Stimulated activated CD8-positive, alpha-beta memory T cell treated with anti-CD3 and anti-CD28 coated beads, Interleukin-12 subunit alpha, Interleukin-12 subunit beta, amount 100 ng/mL, for 4 hours (primary cell): ENCODE measurements at places on chromosomes 7 and 10.

DNA sequence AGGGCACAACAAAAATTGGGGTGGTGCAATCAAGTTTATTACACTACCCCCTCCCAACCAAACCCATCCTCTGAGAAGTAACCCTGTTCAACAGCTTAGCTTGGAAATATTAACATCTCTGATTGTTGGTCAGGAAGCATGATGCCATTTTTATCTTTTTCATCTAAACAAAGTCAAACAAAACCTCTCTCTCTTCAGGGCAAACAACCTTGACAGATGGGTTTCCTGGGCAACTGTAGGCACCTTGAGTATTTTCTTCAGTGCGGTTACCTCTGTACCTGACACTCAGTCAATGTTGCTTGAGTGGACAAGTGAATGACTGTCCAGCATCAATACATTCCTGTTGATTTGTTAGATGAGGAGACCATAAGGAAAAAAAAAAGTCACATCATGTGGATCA, 183.6 kb downstream of the NRP1 start:
- no peak for DNase-seq

DNA sequence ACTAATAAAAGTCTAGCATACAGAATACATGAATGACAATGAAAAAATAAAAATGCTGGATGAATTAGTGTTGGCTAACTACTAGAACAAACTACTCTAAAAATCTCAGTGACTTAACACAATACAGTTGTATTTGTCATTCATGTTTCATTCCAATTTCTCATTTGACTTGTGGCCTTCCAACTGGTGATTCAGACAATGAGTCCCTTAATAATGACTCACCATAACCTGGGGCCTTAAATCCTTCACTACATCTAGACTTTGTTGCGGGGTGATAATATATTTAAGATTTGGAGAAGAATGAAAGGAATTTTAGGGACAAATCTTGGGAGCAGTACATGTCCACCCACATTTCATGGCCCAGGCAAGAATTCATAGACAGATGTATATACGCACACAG, 90.5 kb upstream of the POM121L12 start:
- DNase-seq = no peak

DNA sequence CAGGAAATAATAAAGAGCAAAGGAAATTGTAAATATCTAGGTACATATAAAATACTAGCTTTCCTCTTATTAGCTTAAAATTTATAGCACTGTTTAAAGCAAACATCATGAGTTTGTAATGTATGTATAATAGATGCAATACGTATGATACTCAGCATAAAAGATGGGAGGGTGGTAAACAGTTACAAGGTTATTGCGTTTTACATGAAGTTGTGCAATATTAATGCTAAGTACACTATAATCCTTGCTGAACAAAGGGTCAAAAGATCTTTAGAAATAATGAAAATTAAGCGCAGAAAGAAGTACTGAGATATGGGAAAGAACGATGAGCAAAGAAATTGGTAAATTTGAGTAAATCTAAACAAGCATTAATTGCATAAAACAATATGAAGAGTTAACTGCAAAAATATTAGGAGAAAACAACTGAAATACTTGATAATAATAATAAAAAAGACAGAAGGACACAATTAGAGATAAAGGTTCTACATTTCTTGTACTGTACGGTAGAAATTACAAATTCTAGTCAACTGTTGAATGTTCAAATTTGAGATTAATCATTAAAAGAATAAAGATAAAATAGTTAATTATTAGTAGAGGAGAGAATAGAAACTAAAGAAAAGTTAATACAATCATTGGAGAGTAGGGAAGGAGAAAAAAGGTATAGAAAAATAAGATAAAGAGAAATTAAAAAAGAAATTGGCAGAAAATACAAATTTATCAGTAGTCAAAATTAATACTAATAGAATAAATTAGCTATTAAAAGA, 17.9 kb downstream of the C10orf67 start:
- no peak for DNase-seq

DNA sequence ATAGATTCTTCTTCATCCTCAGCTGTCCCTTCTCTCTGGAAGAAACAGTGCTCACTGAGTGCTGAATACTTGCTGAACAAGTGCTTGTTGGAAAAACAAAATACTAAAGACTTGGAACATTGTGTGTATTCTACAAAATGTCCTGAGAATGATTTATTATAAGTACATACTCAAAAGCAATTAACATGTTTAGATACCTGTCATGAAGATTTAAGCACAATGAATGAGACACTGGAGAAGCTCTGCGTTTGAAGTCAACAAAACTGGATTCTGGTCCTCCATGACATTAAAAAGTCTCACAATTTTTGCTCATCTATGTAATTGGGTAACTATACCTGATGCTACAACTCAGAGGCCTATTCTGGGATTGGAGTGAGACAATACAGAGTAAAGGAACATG, 34.8 kb upstream of the LAMB1 start:
- no peak for DNase-seq

DNA sequence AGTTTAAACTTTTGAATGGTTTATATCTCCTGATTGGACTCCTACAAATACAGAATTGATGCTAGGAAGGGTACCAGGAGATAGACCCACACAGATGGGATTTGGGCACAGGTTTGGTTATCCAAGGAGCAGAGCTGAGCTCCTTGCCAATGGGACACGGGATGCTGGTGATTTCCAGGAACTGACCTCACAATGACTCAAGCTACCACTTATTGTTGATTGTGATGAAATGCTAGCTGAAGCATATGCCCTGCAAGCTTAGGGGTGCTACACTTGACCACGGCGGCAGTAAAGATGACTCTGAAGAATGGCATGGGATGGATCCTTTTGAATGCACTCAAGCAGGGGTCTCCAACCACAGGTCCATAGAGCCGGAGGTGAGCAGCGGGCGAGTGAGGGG, 45.5 kb upstream of the VKORC1L1 start:
- DNase-seq = no peak

DNA sequence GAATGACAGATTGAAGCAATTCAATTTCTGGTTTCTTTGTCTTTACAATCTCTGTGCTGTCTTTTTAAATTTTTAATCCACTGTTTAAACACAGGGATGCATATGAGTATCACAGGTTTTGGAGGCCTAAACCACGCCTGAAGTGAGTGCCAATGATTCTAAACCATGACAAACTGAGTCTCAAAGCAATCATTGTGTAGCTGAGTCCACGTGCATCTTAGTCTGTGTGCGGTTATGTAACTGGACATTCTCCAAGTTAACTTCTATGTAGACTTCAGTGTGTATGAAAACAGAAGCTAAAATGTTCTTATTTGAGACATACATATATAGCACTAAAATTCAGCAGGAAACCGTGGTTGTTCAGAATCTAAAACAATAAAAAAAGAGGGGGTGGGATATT, 79.3 kb upstream of the ST8SIA6 start:
- no peak for DNase-seq
